ENCODE measurements at places on chromosomes 5 and 9.
A peak's percentile ranks its signal among the peaks of the same experiment; 100 is the strongest.

DNA sequence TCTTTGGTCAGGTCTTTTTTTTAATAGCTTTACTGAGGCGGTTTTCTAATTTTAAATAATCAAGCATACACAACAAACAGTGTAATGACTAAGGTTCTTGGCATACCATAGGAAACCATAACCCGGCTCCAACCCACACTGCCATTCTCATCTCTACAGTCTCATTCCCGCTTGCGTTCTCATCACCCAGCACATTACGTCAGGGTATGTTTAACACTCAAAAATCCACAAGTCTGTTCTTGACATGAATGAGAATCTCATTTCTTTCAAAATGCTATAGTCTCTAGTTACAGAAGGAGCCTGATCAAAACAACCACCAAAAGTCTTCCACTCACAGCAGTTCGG lies 505 bp downstream of the C5orf34 start:
- no peak for DNase-seq

DNA sequence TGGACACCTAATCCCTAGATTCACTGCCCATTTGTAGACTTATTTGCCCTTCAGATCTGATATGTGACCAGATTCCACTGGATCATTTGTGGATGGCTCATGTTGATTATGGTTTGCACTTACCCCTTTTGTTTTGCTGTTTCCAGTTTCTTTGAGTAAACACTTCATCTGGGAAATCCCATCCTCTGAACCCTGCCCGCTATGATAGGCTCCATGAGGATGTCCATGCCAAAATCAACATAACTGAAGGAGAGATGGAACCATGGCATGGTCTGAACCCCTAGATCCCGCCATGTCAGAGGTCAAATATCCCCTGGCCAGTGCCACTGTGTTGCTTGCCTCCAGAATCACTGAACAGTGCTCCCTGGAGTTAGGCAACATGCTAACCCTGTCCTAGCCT lies 11.7 kb upstream of the FEM1C start:
- DNase-seq, result no peak

- DNase-seq, result no peak
Observed at GRCh38 chr5:158410976-158411375, 552.0 kb upstream of the CLINT1 start.

DNA sequence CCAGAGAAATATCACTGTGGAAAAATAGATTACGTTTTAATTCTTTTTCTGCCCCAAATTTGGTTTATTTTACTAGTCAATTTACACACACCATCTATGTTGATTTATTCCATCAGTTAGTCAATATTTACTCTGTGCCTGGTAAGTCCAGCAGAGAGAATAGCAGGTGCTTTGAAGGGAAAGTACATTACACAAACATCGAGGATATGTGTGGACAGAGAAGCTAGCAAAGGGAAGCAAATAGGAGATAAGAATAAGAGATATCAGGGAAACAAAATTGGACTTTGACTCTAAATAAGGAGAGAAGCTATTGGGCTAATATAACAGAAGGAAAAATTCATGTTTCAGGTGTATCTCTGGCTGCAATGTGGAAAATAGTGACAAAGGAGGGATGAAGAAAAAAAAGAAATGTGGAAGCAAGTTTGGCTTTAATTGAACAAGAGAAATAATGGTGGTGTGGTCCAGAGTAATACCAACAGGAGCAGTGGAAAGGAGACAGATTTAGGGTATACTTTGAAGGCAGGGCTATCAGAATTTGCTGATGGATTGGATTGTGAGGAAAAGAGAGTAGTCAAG lies 587.7 kb upstream of the CDH6 start:
- no peak for DNase-seq

DNA sequence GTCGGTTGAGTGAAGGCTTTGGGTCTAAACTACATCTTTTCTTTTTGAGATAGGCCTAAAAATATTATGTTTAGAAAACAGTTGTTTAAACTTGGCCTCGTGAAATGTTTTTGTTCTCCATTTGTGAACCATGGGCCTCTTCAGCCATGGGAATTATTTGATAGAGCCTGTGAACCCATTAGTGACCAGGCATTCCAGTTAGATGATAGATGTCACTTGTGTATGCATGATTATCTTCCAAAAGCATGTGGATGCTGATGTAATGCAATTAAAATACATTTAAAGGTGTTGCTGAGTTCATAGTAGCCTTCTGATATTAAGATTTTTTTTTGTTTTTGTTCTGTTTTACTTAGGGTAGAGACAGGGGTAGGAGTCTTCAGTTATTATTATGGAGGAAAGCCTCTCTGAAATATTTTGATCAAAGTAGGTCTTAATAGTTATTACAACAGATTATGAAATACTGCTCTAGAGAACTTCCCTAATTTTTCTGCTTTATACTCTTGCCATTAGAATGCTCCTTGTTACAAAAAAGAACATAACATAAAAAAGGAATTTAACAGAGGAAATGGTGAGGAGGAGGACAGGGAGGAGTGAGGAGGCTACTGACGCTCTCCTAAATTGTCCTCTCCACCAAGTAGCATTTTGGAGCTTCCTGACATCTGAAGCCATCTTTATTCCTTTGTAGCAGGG lies 32.9 kb downstream of the CPEB4 start:
- no peak for DNase-seq

DNA sequence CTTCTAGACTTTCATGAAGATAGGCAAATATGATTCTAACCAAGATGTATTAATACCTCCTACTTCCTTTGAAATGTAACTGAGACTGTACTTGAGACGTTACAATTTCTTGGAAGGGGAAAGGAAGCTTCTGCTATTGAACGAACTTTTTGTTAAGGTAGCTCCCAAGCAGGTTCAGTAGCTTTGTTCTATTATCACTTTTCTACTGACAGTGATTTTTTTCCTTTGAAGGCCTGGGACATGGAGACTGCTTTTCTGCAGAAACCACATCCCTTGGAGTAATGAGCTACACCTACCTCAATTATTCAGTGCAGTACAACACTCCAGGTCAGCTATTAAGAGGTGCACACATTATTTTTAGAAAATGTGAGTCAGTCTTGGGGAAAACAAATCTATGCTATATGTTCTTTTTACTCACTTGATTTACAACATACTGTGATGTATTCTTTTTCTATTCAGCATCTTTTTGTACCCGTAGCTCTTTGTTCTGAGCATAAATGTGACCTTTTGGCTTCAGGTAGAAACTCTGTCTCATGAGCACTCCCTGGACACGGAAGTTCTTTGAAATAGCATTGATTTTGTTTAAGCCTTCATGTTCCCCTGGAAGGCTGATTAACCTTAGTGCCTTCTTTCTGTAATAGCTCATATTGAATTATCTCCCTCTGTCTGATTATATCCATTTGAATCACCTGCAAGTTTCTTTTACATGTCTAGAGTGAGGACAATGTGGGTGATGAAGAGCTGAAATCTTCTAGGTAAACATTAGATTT lies 56.5 kb upstream of the CDKN2B start:
- DNase-seq, result no peak

GRCh38 chr5:624118-624950 lies 12.2 kb downstream of the CEP72 start:
- DNase-seq, result peak; percentile 4

DNA sequence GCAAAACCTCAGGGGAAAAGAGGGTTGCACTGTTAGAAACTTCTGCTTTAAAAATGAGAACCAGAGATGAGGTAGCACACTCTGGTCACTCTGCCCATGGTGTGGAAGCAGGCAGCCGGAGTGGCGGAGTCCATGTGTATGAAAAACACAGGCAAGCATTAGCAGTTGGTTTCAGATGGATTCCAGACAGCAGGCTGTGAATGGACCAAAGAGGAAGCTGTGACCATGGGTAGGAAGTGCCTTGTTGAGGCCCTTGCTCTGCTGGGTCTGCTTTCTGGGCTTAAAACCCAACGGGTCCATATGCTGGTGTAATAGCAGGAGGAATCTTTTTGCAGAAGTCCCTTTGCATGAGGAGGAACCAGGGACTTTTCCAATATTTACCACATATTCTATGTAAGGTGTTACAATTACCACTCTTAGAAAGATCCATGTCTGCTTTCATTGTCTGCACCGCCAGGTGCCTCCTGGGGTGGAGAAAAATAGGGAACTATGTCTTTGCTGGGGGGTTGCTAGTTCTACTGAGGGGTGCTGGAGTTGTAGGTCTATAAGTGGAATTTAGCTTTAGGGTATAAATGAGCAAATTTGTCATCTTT lies 77.0 kb downstream of the ANKRD55 start:
- DNase-seq, result no peak

GRCh38 chr9:124673063-124673462 lies 98.0 kb downstream of the NR6A1 start:
- DNase-seq, result no peak

GRCh38 chr5:72687288-72687687 lies 129.2 kb upstream of the TNPO1 start:
- DNase-seq, result no peak

GRCh38 chr9:27310582-27310981 lies 13.6 kb upstream of the EQTN start:
- no peak for DNase-seq

DNA sequence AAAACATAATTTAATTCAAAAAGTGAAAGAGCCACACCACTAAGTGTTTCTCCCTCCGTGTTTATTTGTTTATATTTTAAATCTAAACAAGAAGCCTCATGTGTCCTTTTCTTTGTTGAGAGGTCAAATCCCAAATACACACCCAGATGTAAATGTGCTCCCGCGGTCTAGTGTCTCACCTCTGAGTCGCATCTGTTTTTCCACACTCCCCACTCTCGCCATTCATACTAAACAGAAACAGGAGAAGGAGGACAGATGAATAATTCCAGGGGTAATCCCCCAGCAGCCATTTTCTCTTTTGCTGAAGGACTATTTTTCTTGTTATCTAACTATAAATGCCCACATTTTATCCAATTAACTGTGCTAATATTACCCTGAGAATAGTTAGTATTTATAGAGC lies 361.6 kb upstream of the RIOK2 start:
- DNase-seq, result no peak

DNA sequence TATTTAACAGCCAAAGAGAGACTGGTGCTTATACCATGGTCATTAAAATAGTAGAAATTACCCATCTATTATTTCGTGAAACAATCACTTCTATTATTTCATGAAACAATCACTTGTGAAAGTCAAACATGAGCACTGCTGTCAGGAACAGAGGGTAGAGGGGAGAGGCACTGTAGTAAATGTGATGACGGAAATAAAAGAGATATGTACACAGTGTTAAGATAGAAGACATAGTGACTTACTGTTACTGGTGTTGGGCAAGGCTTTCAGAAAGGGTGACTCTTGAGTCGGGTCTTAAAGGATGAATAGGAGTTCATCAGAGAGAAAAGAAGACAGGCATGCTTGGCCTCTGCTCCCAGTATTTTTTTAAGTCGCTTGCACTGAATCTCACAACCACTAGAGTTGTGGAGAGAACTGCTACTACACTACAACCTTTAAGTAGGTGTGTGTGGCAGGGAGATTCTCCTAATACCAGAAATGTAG lies 162.6 kb upstream of the GNA14 start:
- no peak for DNase-seq

GRCh38 chr9:134242706-134243105 lies 78.3 kb upstream of the RNU6ATAC start:
- no peak for DNase-seq

GRCh38 chr5:179269781-179270543 lies 75.3 kb downstream of the ADAMTS2 start:
- DNase-seq, result no peak
